ENCODE measurements at places on chromosomes 1 and 21.

DNA sequence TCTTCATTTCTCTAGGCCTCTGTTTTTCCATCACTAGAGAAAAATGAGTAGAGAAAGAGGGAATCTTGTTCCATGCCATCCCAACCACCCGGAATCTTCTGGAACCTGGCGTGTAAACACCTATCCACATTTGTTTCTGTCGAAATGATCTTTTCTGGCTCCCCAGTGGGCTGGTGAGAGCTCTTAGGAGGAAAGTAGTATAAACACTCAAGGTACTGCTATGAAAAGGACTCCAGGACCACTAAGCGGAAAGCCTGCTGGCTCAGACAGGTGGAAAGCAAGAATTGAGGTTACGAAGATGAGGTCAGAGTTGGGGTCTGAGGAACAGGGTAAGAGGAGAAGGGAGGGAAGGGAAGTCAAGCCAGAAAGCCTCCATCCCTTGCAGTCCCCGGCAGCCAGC, 90.8 kb downstream of the PLXNA2 start:
- no peak for DNase-seq

DNA sequence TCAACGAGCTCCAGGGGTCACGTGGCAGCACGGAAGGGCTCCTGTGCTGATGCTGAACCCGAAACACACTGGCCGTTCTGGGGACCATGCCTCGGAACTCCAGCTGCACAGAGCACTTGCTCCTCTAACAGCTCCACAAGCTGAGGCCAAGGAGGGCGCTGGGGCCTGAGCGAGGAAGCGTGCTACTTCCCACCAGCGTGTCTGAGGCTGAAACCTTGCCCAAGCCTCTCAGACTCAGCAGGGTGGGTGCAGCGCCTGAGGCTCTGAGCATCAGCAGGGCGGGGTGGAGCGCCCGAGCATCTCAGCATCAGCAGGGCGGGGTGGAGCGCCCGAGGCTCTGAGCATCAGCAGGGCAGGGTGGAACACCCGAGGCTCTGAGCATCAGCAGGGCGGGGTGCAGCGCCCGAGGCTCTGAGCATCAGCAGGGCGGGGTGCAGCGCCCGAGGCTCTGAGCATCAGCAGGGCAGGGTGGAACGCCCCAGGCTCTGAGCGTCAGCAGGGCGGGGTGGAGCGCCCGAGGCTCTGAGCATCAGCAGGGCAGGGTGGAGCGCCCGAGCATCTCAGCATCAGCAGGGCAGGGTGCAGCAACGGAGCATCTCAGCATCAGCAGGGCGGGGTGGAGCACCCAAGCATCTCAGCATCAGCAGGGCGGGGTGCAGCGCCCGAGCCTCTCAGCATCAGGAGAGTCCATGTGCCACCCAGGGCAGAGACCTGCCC, 9.6 kb downstream of the WRAP73 start:
- DNase-seq = no peak

- DNase-seq = no peak
These were observed 54.8 kb downstream of the NR5A2 start for GRCh38 chr1:200082329-200082728.

DNA sequence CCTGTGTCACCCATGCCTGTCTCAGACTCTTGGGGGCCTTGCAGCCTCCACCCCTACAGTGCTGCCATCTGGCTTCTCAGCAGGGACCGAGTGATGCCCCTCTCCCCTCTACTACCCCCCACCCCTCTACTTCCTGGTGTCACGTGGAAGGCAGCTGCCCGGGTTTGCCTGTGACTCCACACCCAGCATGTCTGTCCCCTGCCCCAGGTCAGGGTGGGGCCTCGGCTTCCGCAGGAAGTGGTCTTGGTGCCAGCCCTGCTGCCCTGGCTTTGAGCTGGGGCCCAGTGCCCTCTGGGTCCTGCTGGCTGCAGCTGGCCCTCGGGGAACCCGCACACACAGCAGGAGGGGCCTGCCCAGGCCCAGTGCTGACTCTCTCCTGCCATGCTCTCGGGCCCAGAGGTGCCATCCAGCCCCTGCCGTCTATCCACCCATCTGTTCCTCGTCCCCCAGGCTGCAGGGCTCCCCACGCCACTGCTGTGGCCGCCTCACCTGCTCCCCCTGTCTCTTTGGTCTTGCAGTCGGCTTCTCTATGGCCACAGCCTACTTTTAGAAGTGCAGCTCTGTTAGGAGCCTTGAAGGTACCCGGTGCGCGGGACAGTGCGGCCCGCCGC, 24.0 kb downstream of the PLCH2 start:
- no peak for DNase-seq

GRCh38 chr1:114181356-114181755, 27.7 kb upstream of the SYT6 start:
- DNase-seq = no peak

DNA sequence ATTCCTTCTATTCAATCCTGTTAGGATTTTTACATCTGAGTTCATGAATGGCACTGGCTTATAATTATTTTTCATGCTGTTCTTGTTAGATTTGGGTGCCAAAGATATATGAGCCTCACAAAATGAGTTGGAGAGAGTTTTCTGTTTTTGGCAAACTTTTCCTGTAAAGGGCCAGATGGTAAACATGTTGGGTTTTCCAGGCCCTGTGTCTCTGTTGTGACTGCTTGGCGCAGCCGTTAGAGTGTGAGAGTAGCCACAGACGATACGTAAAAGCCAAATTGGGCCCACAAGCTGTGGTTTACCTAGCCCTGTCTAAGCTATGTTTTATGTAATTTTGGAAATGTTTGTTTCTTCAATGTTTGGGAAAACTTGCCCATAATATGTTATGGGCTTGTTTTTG, 15.6 kb upstream of the CA6 start:
- no peak for DNase-seq

GRCh38 chr1:225653463-225654276, 747 bp upstream of the ENAH start:
- DNase-seq = peak; percentile 68

DNA sequence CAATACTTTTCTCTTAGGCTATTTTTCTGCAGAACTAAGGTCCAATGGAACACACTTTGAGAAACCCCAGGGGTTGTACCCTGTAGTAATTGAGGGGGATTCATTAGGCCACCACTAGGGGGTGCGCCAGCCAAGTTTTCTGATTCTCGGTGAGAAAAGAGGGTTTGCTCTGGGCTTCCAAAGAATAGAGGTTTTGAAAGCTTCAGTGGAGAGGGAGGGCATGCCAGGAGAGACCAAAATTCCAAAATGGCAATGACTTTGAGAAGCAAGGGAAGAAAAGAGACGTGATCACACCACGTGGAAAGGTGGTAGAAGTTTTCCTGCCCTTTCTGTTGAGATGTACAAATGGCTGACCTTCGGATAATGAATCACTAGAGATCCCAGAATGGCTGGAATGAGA, 323.3 kb downstream of the RPS6KC1 start:
- DNase-seq = peak; percentile 64

DNA sequence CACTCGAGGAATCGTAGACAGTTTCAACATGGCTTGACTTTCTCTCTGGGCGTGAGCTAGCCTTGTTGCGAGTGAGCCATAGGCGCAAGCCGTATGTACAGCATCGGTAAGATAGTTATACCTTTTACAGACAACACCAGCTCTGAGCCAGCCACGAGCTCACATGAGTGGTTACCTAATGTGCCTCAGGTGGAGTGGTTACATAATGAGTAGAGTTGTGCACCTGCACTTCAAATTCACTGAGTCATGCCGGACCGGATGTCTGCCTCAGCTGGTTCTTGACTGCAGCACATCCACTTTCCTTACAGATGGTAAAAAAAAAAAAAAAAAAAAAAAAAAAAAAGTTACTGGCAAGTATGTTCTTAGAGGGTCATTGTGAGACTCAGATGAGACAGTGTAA, 360.4 kb upstream of the NR5A2 start:
- DNase-seq = no peak

DNA sequence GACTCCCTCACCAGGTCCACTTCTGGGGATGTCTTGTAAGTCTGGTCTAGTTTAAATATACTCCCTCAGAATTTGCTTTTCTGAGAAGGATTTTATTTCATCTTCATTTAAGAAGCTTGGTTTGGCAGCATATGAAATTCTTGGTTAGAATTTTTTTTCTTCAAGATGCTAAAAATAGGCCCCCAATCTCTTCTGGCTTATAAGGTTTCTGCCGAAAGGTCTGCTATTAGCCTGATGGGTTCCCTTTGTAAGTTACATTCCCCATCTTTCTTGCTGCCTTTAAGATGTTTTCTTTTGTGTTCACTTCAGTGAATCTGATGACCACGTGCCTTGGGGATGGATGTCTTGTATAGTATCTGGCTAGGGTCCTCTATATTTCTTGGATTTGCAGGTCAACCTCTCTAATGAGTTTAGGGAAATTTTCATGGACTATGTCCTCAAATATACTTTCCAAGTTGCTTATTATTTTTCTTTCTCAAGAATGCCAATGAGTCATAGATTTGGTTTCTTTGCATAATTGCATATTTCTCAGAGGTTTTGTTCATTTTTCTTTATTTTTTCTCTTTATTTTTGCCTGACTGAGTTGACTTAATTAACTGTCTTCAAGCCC, 19.4 kb downstream of the TCP10L start:
- no peak for DNase-seq

GRCh38 chr1:52032124-52032784, 1.4 kb downstream of the KTI12 start:
- DNase-seq = no peak

DNA sequence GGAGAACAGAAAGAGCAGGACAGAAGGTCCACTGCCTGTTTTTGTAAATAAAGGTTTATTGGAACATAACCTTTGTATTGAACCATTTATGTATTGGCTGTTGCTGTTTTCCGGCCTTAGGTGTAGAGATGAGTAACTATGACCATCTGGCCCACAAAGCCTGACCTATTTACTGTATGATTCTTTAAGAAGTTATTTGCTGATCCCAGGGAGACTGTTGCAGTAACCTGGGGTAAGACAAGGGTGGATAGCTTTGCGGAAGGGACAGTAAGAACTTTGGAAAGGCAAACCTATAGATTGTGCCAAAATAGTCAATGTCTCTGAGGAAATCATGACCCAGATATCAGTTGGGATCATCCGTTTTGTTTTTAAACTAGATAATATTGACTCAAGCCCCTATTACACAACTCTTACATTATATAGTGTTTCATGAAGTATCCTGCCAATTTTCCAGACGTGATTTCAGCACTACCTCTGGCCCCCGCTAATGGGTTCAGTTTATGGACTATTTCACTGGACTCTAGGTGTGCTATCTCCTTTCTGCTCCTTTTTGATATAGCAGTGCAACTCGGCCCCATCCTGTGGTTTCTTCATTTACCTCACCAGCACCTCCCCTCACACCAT, 20.8 kb upstream of the TLCD4 start:
- no peak for DNase-seq

DNA sequence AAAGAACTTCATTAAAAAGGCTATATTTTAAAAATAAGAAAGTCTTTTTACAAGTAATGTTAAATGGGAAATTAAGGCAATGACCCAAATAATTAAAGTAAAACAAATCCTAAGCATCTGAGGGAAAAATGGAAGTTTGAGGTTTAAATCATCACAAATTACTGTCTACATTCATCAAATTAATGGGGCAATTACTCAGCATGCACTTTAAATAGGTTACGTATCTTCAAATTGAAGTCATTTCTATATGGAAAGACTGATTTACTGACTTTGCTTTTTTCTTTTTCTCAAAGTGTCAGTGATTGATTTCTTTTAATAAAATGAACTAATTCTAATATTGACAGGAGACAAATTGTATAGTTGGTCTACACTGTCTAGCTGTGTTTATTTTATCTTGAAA, 1452.3 kb downstream of the NCAM2 start:
- no peak for DNase-seq

GRCh38 chr1:205700865-205701401, 20.6 kb upstream of the SLC45A3 start:
- DNase-seq = no peak

DNA sequence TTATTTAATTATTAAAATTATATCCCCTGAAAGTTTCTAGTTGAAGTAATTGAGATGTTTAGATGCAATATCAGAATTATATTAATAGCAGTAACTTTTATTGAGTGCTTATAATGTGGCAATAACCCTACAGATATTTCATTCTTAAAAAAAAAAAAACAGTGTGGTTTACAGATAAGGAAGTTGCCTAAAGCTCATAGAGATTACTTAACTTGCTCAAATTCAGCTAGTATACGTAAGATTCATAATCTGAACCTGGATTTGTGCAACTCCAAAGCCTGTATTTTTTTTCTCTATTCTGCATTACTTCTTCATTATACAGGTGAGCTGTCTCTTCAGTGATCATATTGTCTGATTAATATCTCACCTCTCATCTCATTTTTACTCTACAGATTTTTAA, 156.0 kb upstream of the PTBP2 start:
- DNase-seq = no peak

GRCh38 chr1:202005958-202006357, 4.4 kb upstream of the ELF3 start:
- no peak for DNase-seq

DNA sequence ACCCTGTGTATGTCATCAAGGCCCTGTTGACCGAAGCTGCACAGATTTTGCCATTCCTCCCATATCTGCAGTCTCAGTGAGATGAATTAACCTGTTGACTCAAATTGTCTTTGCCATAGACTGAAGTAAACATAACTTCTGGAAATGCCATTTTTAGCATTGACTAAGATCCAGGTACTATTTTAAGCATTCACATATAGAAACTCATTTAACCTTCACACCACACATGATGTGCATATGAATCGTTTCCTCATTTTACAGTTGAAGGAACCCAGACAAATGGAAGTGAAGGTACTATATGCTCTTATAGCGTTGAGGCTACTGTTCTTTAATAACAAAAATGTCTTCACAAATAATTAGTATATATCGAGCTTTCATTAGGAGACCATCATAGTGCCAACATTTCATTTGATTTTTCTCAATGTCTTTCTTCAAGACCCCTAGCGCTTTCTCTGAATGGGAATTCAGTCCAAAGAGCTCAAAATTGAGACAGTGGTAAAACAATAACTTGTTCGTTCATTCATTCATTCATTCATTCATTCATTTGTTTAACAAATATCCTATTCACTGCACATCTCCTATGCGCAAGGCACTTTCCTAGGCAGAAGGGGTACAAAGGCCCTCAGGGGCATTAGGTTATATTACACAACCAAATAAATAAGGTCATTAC, 444.7 kb downstream of the ADGRL2 start:
- no peak for DNase-seq

- no peak for DNase-seq
These were observed 91.2 kb downstream of the UBIAD1 start for GRCh38 chr1:11364170-11364569.

DNA sequence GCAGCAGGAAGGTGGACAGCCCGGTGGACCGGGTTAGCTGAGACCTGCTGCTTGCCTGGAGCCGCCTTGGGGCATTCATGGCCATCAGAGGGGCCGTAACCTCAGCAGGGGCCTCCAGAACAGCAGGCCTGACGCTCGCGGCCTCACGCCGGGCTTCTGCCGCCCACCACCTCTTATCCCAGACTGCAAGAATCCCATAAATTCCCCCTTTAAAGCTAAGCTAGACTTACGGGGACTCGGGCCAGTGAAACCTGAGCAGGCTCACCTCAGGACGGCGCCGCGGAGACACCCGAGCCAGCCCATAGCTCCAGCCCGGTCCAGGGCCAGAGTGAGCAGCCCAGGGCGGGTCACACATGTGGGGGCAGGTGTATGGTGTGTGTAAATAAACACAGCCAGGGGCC, 132.3 kb downstream of the GLIS1 start:
- no peak for DNase-seq

GRCh38 chr1:34389974-34390373, 213.3 kb downstream of the C1orf94 start:
- DNase-seq = no peak

GRCh38 chr21:29711236-29711635, 228.6 kb downstream of the GRIK1 start:
- DNase-seq = no peak

Measured in HuH-7 (cell line).